Mucosa of descending colon (tissue), 3 donors: ENCODE measurements at places on chromosomes 7 and 10. TPM values are rescaled to one million over a fixed set of nuclear protein-coding genes. Genes with fewer than 3 reads are reported as not detected.

Gene ZNF503
- total RNA-seq = 32.3 TPM

Gene SLC26A4
- total RNA-seq = 0.57 TPM

Gene CDC14C
- total RNA-seq = not detected

Gene ADK
- 22.9 TPM for total RNA-seq

Gene CYP2E1
- 2.5 TPM for total RNA-seq

Gene OR2A1
- total RNA-seq = not detected

Gene NODAL
- not detected for total RNA-seq

Gene GPC2
- 3.4 TPM for total RNA-seq

Gene SAMD9
- 22.6 TPM for total RNA-seq

Gene CFAP69
- total RNA-seq = 4.2 TPM

Gene WDFY4
- 2.1 TPM for total RNA-seq

Gene FZD8
- 31.3 TPM for total RNA-seq

Gene COL13A1
- 2.3 TPM for total RNA-seq

Gene UNC5B
- total RNA-seq = 11.4 TPM

Gene SLC35G1
- total RNA-seq = 15.2 TPM

Gene VSTM4
- 2.2 TPM for total RNA-seq

Gene C10orf71
- not detected for total RNA-seq

Gene CRPPA
- total RNA-seq = 2.9 TPM

Gene HMX3
- not detected for total RNA-seq

Gene CTAGE8
- 13.8 TPM for total RNA-seq
